ENCODE measurements at places on chromosomes 3 and 15.

DNA sequence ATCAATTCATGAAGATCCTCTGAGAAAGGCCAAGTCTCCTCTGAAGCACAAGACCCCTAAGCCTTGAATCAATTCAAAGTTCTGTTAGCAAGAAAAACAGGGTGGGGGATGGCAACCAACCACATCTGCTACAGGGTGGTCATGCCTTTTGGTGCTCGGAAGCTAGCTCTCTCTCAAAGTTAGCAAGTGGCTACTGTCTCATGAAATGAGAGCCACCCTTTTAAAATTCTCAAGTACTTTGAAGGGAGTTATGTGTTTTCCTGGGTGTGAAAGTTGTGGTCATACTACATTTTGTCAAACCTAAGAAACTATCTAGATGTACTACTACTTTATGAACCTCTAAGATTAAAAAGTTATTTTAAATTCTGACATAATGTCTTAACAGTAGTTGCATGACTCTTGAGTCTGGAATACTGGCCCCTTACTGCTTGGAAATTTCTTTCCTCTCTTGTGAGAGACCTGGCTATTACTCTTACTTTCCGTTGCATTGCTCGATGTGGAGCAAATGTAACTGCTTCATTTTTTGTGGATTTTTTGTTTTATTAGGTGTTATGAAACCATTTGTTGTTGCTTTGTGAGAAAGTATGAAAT is 116.1 kb downstream of the CHST2 start:
- DNase-seq: no peak

DNA sequence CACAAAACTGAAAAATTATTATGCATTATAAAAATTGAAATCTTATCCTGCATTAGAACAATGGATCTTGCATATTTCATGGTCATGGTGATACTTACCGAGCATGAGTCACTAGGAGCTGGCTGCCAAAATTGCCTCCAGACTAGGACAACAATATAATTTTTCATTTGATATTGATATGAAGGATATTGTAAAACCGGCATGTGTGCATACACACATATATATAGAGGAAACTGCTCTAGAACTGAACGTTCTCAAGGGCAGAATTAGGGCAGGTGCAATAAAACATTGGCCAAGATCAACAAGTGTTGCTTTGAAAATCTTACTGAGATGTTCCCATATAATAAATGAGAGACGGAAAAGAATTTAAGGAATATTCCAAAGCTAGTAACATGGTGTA is 319.4 kb upstream of the POU1F1 start:
- DNase-seq: no peak

- DNase-seq: no peak
Measured at GRCh38 chr3:16142350-16143025, 32.0 kb upstream of the GALNT15 start.

DNA sequence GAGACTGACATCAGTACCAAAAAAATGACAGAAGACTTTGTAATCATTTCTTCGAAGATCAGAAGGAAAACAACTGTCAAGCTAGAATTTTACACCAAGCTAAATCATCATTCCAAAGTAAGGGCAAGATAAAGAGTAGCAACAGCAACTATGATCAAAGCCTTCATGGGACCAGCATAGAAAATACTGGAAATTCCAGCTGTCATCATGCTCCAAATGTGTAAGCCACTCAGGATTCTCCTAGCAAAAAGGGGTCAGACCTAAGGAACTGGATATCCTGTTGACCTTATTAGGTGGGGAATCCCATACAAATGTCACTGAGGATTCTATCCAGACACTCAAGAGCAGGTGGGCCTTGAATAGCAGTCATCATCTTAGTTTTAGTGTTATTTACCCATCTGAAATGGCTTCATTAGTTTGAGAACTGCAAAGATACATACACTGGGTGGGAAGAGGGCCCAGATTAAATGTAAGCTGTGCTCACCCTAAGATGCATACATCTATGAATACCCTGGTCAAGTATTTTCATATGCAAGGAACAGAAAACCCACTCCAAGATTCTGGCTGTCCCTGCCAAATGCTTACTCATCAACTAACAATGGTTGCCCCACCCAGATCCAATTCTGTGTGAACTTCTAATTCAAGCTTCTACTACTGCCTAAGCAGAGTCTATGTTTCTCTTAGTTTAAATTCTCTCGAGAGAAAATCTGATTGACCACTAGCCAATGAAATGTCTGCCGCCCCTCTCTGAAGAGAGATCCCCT is 33.5 kb downstream of the CLDN18 start:
- no peak for DNase-seq

- DNase-seq: no peak
Measured at GRCh38 chr15:32675466-32675865, 34.0 kb downstream of the SCG5 start.

- no peak for DNase-seq
Measured at GRCh38 chr3:13007251-13007941, 65.8 kb downstream of the IQSEC1 start.

GRCh38 chr3:100634493-100635272 is 25.3 kb downstream of the ADGRG7 start:
- no peak for DNase-seq

GRCh38 chr3:21502656-21503055 is 248.4 kb downstream of the ZNF385D start:
- DNase-seq: no peak

DNA sequence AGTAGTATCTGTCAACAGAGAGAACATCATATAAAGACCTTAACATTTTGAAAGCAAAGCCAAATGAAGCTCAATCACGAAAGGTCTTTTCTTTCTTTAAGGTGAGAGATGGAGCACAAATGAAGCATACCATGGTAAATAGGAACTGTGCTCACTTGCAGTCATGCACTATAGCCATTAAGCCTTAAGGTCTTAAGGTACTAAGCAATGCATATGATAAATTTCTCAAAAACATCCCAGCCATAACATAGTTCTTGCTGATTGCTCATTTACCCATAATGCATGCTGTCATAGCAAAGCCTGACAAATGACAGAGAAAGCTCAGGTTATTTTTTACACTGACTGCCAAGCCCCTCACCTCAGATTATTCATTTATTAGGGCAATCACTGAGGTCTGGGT is 214.5 kb downstream of the MECOM start:
- DNase-seq: no peak

- no peak for DNase-seq
Measured at GRCh38 chr3:158471639-158472294, 99.2 kb upstream of the MLF1 start.

- DNase-seq: no peak
Measured at GRCh38 chr3:53956586-53956985, 64.9 kb upstream of the SELENOK start.

- DNase-seq: no peak
Measured at GRCh38 chr3:194322678-194323211, 28.4 kb downstream of the CPN2 start.
